Mucosa of descending colon (tissue), 3 donors: ENCODE measurements at places on chromosomes 13 and 19. TPM values are rescaled to one million over a fixed set of nuclear protein-coding genes. Genes with fewer than 3 reads are reported as not detected.

The TRPC4 gene
- 0.39 TPM for total RNA-seq

The ZIC5 gene
- total RNA-seq, result not detected

The OR7D2 gene
- total RNA-seq, result not detected

The DZIP1 gene
- 1.3 TPM for total RNA-seq

The CEACAM8 gene
- total RNA-seq, result 5.1 TPM

The PLIN4 gene
- 2.8 TPM for total RNA-seq

The NMRK2 gene
- total RNA-seq, result not detected

The CYP4F2 gene
- 9.1 TPM for total RNA-seq

The TNNT1 gene
- total RNA-seq, result 0.63 TPM

The NECTIN2 gene
- total RNA-seq, result 109 TPM

The CDC42EP5 gene
- 130 TPM for total RNA-seq

The ZNF540 gene
- total RNA-seq, result 1.3 TPM

The IGFL2 gene
- total RNA-seq, result 0.38 TPM

The IGFL1 gene
- total RNA-seq, result not detected

The NLRP9 gene
- not detected for total RNA-seq

The FCHO1 gene
- total RNA-seq, result 4.2 TPM

The TMEM205 gene
- 37.3 TPM for total RNA-seq
